Stimulated activated CD8-positive, alpha-beta memory T cell treated with anti-CD3 and anti-CD28 coated beads, Interleukin-2, amount 100 ng/mL, for 1 hour (primary cell): ENCODE measurements at places on chromosomes 16 and 17.

- no peak for DNase-seq
Measured at GRCh38 chr17:80101946-80102663, 724 bp downstream of the GAA start.

DNA sequence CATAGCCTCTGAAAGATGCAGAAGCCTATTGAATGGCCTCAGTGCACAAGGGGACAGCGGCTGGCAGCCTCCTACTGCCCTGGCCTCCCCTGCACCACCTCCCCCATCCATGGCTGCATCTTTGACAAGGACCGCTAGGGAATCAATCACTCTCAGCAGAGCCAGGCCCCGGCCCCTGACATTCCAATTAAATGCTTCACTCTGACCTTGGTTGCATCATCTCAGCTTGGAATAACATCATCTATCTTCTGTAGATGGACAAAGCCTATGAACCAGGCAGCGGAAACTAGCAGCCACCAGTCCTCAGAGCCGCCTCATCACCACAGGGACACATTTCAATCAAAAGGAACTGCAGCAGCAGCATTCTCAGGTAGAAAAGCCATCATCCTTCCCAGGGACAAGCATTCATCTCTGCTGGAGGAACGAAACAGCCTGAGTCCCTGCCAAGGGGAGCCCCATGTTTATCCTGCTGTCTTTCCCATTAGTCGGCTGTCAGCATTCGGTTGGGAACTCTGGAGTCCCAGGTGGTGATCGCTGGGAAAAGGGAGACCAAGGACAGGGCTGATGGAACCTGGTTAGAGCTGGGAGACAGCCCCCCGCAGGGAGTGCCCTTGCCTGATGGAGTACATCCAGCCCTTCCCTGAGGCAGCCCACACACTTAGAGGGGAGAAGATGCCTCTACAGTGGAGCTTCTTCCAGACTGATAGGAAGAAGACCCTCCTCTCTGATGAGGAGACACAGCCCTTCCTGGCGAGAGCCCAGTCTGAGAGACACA lies 11.5 kb upstream of the TMEM132E start:
- no peak for DNase-seq

GRCh38 chr16:57284952-57285363 lies 486 bp upstream of the PLLP start:
- no peak for DNase-seq

DNA sequence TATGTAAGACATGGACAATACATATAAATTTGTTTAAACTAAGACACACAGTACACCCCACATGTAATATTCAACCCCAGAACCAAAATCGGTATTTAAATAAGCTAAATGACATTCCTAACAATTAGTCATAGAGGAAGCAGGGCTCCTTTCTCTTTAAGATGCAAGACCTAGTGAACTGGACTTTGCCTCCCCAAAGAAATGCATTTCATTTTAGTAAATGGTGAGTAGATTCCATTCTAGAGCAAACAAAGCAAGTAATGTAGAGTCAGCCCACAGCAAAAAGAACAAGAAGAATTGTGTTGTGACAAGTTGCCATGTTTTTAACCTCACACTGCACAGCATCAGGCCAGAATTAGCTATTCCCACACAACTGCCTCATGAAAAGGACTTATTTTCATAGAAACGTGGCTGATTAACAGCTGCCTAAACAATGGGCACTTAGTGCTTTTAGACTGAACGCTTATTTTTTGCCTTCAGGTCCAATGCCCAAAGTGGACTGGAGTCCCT lies 14.4 kb downstream of the DNAJC7 start:
- no peak for DNase-seq

- no peak for DNase-seq
Measured at GRCh38 chr17:75048249-75048878, 1.3 kb downstream of the KCTD2 start.

DNA sequence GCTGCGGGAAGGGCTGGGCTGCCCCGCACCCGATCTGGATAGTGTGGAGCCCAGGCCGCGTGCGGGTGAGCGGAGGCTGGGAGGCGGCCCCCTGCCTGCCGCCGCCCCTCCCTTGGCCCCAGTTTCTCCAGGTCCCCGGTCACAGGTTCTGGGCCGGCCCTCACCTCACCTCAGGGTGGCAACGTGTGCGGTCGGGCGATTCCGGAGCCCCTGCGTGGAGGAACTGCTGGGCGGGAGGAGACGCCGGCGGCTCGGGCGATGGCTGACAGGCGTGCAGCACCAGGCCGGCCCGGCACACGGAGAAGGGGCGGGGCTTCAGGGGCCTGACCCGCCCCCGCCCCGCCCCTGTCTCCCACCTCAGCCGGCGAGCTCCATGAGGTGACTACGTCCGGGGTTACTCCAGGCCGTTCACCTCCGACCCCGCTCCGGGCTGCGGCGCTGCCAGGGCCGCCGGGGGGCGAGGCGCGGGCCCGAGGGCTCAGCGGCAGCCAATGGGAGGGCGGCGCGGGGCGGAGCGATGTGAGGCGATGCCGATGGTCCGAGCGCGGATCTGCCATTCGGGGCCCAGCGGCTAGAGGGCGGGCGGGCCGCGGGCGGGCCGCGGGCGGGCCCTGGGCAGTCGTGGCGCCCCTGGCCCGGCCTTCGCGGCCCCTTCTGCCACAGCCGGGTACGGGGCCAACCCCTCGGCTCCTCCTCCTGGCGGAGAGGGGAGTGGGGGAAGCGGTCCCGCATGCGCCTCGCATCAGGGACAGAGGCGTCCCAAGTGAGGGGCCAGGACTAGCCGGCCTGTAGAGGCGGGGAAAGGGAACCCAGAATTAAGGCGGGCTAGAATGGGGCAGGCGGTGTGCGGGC lies 16.7 kb upstream of the C17orf78 start:
- DNase-seq, result peak; percentile 75

DNA sequence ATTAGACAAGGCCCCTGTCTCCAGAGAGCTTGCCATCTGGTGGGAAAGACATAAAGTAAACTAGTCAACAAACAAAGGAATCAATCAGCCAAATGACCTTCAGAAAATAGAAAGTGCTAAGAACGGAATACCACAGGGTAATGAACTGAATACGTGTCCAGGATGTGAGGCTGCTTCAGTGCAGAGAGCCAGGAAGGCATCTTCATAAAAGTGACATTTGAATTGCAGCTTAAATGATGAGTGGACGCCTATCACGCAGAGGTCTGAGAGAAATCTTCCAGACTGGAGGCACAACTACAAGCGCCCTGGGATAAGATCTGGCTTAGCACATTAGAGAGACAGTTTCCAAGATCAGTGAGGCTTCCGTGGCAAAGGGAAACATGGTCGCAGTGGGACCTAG lies 574.1 kb upstream of the CDH8 start:
- DNase-seq, result no peak

DNA sequence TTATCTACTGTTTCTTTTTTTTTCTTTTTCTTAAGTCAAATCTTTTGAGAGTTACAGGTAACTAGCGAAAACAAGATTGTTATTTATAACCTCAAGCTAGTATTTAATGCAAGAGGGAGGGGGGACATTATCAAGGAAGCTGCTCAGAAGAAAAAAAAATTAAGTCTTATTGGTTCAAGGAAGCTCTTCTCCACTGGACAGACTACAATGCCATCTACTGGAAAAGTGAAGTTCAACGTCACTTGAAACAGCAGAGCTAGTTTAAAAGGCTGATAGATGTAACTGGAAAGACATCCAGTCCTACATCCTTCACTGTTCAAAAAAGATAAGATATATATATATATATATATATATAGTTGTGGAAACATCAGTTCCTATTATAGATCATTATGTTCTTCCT lies 418.0 kb upstream of the PSMD7 start:
- no peak for DNase-seq

GRCh38 chr17:41415411-41415810 lies 9.0 kb downstream of the KRT37 start:
- no peak for DNase-seq

DNA sequence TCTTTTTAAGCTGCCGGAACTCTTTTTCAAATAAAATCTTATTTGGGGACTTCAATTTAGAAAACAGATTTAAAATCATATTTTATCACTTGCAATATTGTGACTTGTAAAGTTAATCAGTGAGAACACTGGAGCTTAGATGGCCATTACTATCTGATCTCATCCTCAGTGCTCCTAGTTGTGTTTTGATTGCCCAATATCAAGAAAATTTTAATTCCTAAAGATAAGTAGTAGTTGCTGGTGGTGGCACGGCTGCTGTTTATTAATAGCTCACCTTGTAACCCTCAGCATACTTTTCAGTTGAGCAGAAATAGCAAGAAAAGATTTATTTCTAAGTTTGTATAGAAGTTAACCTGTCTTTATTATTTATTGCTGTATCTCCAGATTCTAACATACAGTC lies 124.0 kb downstream of the NLK start:
- no peak for DNase-seq

- no peak for DNase-seq
Measured at GRCh38 chr17:16942141-16943031, 29.5 kb downstream of the TNFRSF13B start.

DNA sequence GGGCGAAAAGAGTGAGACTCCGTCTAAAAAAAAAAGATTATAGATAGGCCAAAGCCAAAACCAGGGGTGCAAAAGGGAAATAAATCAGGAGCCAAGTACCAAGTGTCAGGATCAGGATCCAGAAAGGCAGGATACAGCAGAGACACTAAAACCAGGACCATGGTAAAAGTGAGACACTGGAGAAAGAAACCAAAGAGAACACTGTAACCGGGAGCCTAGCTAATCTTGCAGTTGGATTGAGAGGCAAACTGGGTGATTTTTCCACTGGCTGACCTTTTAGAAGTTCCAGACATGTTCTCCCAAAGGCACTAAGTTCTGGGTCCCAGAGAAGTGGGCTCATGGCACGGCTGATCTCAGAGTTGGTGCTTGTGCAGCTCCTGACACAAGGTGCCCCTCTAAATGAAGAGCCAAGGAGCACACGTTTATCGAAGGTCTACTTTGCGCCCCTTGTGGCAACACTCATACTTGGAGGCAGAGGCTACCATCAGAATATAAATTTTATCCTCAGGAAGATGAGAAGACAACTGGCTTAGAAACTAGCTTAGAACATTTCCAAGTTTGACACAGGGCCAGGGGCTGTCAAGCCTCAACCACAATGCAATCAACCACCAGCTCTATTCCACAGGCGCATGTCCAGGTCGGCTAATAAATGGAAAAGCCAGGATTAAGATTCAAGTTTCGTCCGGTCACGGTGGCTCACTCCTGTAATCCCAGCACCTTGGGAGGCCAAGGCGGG lies 27.5 kb upstream of the HELZ start:
- DNase-seq, result no peak

GRCh38 chr17:77882481-77883212 lies 75.9 kb upstream of the TNRC6C start:
- DNase-seq, result peak; percentile 58

- no peak for DNase-seq
Measured at GRCh38 chr16:4882633-4883285, 35.5 kb downstream of the UBN1 start.

DNA sequence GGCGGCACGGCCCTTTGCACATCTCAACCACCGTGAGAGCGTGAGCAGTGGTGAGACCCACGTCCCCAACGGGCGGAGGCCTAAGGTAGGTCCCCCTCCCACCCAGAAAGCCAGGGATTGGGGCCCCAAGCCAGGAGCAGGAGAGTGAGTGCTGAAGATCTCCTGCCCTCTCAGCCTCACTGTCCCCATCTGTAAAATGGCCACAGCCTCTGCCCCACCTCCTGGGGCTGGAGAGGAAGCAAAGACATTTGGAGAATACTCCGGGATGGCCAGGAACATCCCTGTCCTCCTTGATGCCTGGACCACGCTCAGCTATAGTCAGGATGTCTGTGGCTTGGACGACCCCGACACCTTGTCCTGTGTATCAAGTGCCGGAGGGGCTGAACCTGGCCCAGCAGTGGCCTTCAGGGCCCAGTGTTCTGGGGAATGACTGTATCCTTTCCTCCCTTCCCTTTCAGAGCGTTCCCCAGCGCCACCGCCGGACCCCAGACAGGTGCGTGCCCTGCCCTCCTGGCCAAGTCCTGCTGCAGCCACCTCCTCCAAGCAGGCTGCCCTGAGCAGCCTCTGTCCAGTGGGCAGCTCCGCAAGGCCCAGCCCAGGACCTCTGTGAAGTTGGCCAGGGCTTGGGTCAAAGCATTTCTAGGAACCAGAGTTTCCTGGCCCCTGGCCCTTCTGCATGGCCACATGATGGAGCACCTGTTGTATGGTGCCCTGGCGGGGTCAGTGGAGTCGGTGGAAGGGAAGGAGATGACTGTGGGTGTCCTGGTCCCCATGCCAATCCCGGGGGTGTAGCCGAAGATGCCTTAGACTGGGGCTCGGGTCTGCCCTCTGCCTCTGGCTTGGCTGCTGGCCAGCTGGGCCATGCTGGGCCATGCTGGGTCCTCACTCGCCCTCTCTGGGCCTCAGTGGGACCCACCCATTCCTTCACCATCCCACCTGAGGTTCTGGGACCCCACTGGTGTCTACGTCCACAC lies 38.4 kb downstream of the ADCY7 start:
- no peak for DNase-seq

DNA sequence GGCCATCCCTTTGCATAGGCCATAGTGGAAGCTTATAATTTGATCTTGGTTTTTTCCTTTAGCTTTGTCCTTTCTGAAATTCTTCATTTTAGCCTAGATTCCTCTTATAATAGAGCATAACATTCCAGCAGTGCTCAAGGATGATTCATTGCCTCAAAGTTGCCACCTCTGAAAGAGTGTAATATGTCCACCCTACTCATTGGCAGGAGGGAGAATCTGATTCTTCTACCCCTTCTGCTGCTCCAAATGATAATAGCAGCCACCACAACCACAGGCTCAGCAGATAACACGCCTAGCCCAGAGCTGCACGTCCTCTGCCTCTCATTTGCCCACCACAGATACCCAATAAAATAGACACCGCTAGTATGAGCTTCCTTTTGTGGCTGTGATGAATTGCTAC lies 337.4 kb upstream of the HSBP1 start:
- DNase-seq, result no peak

- DNase-seq, result no peak
Measured at GRCh38 chr17:48735062-48735351, 6.5 kb upstream of the HOXB13 start.

GRCh38 chr17:9676820-9677310 lies 31.5 kb downstream of the USP43 start:
- no peak for DNase-seq

GRCh38 chr16:11194913-11195312 lies 61.1 kb downstream of the SOCS1 start:
- DNase-seq, result no peak

DNA sequence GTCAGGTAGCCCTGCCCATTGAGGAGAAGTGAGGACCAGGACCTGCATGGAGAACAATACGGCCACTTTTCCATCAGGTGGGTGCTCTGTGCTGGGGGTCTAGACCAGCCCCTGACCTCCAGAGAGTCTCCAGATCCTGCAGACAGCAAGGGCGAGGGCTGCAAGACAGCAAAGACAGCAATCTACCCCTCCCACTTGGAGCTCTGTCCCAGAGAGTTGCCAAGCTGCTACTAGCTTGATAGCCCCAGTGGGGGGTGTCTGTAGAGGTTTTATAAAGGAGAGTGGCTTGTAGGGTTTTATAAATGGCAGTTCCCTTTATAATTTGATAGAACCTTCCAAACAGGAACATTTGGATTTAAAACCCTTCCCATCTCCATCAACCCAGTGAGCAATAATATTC lies 16.7 kb upstream of the SLFN11 start:
- no peak for DNase-seq
